ENCODE measurements at places on chromosomes 5 and 9. TPM values are rescaled to one million over a fixed set of nuclear protein-coding genes. Genes with fewer than 3 reads are reported as not detected.

DNA sequence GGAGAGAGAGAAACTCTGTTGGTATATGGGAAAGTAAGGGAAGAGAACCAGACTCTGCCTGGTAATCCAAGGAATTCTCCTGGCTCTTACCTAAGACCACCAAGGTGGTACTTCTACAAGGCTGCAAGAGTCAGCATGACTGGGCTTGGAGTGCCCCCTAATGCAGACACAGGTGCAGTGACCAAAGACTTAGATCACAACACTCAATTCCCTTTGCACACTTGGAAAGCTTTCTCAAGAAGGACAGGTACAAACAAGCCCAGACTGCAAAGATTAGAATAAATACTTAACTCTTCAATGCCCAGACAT is 25.2 kb downstream of the UGT3A2 start:
- no peak for DNase-seq

COL23A1 gene
- not detected for total RNA-seq

DNA sequence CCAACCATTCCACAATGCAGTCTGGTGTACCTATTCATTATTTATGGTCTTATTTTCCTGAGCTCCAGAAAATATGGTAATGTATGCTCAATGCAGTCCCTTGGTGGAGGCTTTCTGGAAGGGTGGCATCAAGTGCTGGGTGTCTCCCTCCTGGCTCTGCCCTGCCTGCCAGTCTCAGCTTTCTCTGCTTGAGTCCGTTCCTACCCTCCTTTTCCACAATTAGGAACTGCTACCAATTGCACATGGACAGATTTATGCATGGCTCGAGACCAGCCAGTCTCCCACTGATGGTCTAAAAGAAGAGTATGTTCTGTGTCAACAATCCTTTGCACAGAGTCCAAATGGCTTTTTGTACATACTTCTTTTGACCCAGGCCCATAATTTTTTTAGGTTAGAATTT is 189.8 kb downstream of the TLE1 start:
- DNase-seq = no peak

DNA sequence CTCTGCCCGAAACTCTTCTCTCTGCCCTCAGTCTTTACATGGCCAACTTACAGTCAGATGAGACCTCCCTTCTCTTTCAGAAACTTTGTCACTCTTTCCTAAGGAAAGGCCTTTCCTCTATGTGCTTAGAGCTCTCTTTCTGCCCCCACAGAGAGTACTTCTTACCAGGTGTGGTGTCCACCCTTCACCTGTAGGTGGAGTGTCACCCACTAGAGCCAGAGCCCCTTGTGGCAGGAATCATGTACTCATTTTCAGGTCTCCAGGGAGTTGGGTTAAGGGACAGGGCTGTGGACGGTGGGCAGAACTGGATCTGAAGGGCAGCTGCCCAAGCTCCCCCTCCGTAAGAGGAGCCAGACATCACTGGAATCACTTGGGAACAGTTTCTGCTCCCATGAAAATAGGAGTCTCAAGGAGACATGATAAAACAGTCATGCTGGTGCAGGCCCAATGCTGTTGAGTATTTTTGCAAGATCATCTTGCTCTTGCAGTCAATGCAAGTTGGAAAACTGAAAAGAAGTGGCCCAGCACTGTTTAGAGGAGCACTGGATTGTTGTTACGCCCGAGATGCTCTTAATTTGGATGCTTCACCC is 436.7 kb downstream of the ZSWIM6 start:
- peak; percentile 53 for DNase-seq

GRCh38 chr5:177335701-177336065 is 15.8 kb downstream of the LMAN2 start:
- DNase-seq = no peak
